Occipital lobe (tissue), 3 donors: ENCODE measurements at places on chromosomes 5 and 9. TPM values are rescaled to one million over a fixed set of nuclear protein-coding genes. Genes with fewer than 3 reads are reported as not detected.
A peak's percentile ranks its signal among the peaks of the same experiment; 100 is the strongest.

The RGS7BP gene
- total RNA-seq, result 17.6 TPM

The CAMK2A gene
- total RNA-seq, result 14.0 TPM

The FUBP3 gene
- total RNA-seq, result 42.7 TPM

The LCN1 gene
- total RNA-seq, result not detected

The MEF2C gene
- 2,088 TPM for total RNA-seq

DNA sequence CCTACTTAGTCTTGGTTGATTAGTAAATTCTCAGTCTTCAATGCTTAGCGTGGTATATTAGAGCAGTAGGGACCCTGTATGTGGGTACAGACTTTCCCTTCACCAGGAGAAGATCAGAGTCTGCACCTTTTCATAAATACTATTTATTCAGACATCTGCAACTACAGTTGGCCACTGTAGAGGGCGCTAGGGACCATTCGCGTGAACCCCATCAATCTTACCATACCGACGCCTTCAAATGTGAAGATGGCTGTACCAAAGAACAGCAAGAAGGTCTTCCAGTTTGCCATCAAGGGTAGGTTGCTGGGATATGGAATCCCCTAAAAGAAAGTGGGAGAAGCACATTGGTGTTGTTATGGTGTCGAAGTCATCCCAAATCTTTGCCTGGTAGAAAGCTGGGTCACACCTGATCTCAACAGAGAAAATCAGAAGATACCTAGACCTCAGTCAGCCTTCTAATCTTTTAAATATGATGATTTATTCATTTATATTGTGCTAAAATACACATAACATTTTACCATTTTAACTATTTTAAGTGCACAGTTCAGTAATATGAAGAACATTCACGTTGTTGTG is 19.1 kb downstream of the SLC36A3 start:
- DNase-seq, result no peak

DNA sequence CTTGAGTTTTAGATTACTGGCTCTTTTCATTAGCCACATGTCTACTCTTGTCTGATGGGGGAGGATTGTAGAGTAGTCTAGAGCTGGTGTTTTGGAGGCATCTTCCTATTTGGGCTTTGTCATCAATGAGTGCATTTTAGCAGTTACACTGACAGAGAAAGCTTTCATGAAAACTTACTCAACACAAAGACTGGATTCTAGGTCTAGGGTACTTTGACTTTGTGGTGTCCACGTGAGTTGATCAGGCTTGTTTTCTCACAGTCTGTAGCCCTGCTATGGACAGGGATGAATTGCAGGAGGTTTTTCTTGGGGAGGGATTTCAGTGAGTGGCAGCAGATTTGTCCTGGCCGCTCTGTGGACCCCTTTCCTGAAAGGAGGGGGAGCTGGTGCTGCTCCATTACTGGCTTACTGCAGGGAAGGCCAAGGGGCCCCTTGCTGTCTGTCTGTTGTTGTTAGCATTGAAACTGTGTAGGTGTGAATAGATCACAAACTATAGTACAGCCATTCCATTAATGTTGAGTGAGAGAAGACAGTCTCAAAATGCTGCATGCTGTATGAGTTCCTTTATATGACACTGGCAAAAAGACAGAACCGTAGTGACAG is 6.6 kb downstream of the TRIO start:
- no peak for DNase-seq

DNA sequence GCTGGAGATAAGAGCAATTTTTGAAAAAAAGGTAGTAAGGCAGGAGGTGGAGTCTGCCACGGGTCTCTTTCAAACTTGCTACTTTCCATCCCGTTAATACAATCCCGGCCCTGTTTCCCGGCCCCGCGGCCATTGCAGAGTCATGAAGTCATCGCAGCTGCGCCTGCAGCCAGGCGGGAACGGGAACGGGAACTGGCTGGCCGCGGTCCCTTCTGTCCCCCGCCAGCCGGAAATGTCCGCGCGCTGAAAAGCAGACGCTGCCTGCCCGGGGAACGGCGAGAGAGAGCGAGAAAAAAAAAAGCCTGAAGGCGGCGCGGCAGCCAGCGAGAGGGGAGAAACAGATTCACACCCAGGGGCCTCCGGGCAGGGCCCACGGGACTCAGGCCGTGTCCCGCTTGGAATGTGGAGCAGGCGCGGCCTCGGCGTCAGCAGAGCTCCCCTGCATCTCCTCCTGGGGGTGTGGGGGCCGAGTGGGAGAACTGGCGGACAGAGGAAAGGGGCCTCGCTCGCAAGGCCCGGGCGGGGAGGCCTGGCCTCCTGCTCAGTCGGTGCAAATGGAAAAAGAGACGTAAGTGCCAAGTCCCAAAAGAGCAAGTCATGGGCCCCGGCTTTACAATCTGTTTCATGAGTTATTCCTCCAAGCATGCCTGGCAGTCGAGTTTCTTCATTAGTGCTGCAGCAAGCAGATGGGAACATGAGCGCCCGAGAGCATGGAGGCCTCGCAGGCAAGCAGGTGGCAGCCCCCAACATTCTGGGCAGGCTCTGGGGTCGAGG is 201.2 kb upstream of the GAS1 start:
- peak; percentile 83 for DNase-seq

GRCh38 chr5:74201334-74202081 is 439.0 kb downstream of the ENC1 start:
- no peak for DNase-seq

DNA sequence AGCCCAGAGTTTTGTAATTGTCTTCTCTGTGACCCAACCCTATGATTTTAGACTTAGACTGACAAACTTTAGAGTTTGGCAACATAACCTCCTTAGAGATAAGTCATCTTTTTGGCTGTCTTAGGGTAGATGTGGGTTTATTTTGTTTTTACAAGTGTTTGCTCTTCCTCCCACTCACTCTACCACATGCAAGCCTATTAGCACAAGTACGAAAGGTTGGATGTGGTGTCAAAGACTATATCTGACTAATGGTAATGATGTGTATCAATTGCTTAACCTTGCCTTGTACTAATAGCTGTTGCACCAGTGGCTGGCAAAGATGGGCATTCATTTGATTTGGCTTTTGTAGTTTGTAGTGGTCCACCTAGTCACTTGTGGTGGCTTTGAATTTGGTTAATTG is 46.5 kb downstream of the SLC25A46 start:
- DNase-seq, result no peak

GRCh38 chr5:19987612-19988361 is at the start of gene CDH18:
Gene CDH18, minus strand, starts transcription at chr5:19988200. Its CDS starts 149,214 bp downstream, at chr5:19838986.
- DNase-seq, result peak; percentile 78

GRCh38 chr5:92332039-92332438 is 948.9 kb upstream of the ARRDC3 start:
- DNase-seq, result no peak

- no peak for DNase-seq
Measured at GRCh38 chr5:144248015-144248414, 77.3 kb downstream of the KCTD16 start.

GRCh38 chr9:73640971-73641370 is 489.3 kb downstream of the ANXA1 start:
- DNase-seq, result no peak

DNA sequence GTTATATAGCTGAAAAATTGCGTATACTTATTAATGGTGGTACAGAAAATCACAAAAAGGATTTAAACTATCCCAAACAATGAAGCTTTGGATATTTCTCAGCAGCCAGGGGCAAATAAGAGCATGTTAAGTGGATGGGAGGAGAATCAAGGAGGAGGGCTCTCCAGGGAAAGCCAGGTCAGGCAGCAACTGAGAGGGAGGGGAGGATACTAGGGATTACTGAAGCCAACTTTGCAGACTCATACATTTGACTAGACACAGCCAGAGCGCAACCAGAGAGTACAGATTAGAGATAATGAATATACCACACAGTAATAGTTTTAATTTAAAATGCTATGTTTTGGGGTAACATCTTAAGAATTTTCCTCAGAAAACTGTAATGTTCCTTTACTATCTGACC is 360.2 kb downstream of the HCN1 start:
- DNase-seq, result no peak

DNA sequence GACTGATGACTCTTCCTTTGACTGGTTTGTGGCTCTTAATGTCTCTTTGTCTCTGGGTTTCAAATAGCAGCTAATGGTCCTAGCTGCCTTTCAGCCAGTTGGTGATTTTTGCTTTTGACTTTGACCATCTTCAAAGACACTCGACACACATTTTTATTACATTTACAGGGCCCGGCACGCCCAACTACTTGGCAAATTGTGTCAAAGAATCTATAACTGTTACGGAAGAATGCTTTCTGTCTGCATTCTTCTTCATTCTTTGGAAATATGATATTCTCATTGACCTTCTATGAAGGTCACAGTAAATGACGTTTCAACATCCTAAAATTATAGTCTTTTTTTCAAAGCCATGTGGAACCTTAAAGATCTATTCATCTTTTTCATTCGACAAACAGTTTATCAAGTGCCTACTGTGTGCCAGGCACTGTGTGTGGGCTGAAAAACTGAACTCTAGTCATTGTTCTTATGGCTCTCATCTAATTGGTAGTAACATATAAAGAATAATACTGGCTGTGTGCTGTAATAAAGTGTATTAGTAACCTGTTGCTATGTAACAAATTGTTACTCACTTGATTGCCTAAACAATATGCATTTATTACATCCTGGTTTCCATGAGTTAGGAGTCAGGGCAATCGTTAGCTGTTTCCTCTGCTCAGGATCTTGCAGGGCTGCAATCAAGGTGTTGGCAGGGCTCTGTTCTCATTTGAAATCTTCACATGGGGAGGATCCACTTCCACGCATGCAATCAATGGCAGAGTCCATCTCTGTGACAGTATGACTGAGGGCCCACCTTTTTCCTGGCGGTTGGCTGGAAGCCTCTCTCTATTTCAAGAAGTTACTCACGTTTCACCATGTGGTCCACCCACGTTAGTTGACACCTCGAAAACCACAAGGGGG is 7.0 kb upstream of the WHRN start:
- DNase-seq, result no peak

- no peak for DNase-seq
Measured at GRCh38 chr5:65394087-65394486, 87.6 kb downstream of the ADAMTS6 start.

- no peak for DNase-seq
Measured at GRCh38 chr5:84602371-84602771, 217.7 kb upstream of the EDIL3 start.

DNA sequence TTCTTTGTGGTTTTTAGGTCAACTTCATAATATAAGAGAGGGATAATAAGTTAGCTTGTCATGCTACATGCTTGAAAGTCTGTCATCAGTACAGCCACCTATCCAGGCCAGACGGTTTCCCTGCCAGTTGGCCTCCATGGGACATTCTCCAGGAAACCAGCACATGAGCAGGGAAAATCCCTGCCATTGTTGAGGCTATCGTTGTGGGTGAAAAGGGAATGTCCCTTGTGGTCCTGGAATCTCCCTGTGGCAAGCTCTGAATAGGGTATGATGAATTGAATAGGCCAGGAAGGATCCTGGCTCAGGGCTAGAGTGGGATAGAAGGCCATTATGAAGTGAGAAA is 12.3 kb downstream of the F2RL1 start:
- DNase-seq, result no peak

DNA sequence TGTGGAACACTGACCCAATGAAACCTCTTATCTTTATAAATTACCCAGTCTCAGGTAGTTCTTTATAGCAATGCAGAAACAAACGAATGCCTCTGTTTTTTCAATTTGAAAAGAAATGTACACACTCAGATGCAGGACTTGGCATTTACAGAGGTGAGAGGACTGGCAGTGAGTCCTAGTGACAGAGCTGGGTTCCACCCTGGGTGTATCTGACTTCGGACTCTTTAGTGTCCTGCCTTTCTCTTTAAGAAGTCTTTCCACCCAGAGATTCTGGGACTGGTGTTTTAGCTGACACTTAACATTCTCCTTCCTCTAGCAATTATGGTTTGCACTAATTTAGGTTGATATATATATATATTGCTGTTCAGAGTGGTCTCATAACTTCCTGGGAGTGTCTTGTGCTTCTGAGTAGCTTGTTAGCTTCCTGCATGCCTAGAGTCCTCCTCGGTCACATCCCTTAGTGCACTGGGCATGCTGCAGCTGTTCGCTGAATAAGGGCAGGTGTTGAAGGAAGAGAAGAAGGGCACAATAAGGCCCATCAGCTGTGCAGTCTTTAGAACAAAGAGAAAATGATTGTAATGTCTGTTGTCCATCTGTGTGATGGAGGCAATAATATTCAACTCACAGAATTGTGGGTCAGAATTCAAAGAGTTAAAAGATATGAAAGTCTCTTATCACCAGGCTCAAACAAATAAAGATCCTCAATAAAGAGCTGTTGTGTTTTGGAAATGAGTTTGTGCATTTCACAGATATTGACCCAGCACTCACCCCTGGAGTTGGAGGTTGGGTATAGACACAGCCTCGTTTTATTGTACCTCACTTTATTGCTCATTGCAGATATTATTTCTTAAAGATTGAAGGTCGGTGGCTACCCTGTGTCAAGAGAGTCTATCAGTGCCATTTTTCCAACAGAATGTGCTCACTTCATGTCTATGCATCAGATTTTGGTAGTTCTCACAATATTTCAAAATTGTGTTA is 187.1 kb downstream of the TRIM32 start:
- DNase-seq, result no peak

- DNase-seq, result no peak
Measured at GRCh38 chr9:95350266-95350665, 32.8 kb upstream of the FANCC start.

DNA sequence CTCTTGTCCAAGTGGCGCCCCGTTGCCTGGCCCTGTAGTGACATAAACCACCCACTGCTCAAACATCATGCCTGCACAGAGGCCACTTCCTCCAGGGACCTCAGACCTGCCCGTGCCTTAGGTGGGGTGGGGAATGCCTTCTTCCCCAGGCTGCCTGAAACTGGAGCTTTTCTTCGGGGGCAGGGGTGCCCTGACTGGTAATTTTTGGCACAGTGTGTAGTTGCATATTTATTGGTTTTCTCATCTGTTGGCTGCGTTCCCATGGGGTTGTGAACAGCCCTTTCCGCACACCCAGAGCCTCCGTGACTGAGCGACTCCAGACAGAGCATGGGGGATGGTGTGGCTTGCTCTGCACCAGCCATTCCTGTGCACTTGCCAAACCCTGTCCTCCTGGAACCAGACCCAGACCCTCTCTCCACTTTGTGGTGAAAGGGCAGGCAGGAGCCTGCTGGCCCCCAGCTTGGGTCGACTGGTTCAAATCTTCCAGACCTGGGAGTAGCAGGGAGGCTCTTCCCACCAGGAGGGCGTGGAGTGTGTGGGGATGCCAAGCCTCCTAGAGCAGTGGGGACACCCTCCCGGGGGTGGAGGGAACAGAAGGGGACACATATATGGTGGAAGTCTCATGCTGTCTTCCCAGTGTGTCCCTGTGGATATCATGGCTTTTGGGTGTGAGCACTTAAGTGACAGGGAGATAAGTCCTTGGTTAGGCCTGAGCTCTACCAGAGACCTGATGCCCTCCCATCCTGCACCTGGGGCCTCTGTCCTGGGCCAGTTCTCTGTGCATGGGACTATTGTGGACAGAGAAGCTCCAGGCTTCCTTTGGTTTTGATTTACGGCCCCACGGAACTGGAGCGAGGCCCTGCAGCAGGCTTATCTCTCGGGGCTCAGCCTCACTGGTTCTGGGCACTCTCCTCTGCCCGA is 39.6 kb downstream of the WNK2 start:
- no peak for DNase-seq
